ENCODE measurements at places on chromosomes 2 and 18.

DNA sequence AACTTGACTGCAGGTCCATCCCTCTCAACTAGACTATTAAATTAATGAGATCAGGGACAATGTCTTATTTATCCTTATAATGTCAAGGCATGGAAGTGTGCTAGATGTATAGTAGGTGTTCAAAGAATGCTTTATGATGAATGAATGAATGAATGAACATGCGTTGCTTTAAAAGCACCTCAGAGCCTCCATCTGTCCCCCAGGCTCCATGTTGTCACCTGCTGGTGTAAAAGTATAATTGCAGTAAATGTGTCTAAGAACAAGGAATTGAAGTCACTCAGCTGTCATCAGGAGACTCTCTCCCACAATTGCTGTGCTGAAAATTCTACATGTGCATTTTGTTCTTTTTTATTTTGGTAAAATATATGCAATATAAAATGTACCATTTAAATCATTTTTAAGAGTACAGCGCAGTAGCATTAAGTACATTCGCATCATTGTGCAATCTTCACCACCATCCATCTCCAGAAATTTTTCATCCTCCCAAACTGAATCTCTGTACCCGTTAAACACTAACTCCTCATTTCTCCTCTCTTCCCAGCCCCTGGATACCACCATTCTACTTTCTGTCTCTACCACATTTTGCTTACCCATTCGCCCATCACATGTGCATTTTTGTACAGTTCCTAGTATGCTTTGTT is 52.6 kb downstream of the GNAL start:
- DNase-seq: no peak

GRCh38 chr2:120994301-120994995 is 258.8 kb downstream of the GLI2 start:
- no peak for DNase-seq

- no peak for DNase-seq
These were observed 182.8 kb downstream of the LDLRAD4 start for GRCh38 chr18:13401404-13401803.

- no peak for DNase-seq
These were observed 238.8 kb downstream of the IKZF2 start for GRCh38 chr2:212912445-212913103.

All from neural crest cell (in vitro differentiated cells).